ENCODE measurements at places on chromosomes 1 and 21.

- DNase-seq, result no peak
These were observed 3.4 kb downstream of the ZNF326 start for GRCh38 chr1:89998306-89998705.

DNA sequence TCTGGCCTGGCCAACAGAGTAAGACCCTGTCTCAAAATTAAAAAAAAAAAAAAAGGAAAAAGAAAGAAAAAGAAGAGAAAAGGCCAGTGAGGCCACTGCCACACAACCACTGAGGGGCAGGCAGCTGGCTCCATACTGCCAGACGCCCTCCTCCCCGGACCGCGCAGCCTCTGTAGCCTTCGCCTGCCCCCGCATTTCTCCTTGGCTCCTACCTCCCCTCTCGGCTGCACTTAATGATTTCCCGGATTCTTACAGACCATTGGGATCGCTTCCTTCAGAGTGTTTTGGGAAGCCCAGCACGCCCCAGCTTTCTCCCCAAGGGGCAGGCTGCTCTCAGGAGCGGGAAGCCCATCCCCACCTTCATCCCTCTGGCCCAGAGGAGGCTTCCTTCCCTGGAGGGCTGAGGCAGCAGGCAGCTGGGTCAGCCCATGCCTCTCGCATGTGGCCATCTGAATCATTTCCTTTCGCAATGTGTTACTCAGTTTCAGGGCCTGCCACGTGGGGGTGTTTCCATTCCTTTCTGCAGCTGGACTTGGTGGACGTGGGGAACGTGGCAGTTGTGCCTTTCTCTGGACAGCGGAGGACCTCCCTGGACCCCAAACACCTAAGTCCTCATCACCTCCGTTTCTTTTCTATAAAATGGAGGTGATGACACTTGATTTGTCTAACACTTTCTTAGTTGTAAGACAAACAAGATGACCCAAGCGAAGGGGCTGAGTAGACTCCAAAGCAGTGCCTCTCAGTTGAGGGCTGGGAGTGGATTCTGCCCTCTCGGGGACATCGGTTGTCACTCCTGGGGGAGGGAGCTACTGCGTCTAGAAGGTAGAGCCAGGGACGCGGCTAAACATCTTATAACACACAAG lies 2.3 kb downstream of the SLC2A5 start:
- no peak for DNase-seq

GRCh38 chr1:83026745-83027144 lies 972.2 kb downstream of the TTLL7 start:
- no peak for DNase-seq

DNA sequence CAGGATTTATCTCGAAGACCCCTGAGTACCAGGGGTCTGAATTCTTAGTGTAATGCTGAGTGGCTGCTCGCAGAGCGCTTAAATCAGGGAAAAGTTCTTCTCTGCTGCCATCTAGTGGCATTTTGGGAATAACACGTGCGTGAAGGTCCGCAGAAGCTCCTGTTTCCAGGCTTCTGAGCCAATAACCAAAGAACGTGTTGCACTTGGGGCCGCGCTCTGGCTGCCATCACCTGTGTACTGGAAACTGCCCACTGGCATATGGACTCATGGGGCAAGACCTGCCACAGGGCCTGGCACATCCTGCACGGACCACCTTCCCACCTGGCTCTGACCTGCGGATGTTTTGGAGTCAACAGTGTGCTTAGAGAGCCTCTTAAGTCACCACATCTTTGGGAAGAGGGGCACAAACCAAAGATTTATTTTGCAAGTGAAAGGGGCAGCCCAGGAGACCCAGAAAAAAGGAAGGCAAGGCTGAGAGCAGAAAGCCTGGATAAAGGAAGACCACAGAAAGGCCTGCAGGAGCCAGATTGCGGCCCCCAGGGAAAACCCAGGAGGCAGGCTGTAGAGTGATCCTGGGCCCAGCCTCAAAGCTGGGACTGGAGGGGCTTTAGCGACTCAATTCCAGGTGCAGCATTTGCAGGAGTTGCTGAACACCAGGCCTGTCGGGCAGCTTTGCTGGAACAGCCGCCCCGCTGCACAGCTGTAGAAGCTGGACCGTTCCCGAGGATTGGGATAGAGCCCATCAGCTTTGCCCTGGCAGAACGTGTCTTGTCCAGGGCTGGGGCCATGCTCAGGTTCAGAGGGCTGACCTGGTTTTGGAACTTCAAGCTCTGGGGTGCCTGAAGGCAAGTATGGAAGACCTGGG lies 13.0 kb downstream of the CHIT1 start:
- peak; percentile 57 for DNase-seq

- DNase-seq, result no peak
These were observed 174.0 kb upstream of the ATP1B1 start for GRCh38 chr1:168932539-168932938.

GRCh38 chr1:112446411-112446810 lies 50.4 kb downstream of the CTTNBP2NL start:
- DNase-seq, result no peak

DNA sequence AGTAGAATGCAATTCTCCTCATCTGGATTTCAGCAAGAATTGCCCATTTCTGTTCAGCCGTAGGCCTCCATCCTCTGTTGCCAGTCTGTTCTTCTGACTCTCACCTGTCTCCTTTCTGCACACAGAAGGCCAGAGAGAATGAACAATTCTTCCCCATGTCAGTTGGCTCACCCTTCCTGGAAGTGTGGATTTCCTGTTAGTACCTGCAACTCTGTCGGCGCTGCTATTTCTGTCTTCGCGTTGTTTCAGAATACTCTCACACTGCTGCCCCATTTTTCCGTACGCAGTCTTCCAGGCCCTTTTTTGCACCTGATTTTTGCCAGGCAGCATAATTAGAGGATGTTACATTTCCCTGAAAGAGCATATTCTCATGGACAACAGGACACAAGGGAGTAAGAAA lies 200.7 kb downstream of the FGGY start:
- no peak for DNase-seq

DNA sequence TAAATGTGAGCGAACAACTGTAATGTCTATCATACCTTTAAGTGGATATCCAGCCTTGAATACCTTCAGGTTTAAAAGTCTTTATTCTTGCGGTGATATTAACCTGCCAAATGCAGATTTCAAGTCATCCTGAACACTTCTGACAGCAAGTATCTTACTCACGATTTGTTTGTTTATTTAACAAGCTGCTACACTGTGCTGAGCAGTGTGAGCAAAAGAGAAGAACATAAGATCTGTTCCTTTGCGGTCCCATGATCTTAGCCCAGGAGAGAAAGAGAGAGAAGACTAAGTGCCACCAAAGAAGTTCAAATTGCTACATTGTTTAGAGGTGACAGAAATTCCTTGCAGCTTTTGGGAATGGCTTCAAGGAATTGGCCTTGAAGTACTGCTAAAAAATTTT lies 9.5 kb upstream of the IL24 start:
- no peak for DNase-seq

- DNase-seq, result no peak
These were observed 162.7 kb upstream of the COL6A1 start for GRCh38 chr21:45818904-45819285.

- no peak for DNase-seq
These were observed 258.3 kb downstream of the TOMM20 start for GRCh38 chr1:234870020-234870981.

DNA sequence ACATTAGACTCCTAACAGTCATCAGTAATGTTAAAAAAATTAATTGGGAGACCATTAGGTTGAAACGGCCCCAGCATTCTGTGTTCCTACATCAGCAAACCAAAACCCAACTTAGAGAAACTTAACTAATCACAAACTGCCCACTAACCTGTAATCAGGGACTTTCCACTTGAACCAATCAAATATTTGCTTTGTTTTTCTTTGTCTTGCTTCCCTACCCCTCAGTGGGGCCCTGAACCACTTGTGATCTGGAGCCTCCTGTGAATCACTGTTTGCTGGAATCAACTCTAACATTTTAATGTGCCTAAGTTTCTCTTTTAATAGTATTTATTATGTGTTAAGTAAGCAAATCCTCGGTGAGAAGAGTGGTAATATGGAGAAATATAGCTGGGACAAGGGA lies 64.0 kb downstream of the ABCA4 start:
- no peak for DNase-seq

- DNase-seq, result no peak
These were observed 16.4 kb downstream of the EPHA8 start for GRCh38 chr1:22579541-22580155.

GRCh38 chr1:15649937-15650336 lies 32.7 kb downstream of the DDI2 start:
- DNase-seq, result no peak

GRCh38 chr1:225635649-225636048 lies 17.3 kb downstream of the ENAH start:
- DNase-seq, result no peak

DNA sequence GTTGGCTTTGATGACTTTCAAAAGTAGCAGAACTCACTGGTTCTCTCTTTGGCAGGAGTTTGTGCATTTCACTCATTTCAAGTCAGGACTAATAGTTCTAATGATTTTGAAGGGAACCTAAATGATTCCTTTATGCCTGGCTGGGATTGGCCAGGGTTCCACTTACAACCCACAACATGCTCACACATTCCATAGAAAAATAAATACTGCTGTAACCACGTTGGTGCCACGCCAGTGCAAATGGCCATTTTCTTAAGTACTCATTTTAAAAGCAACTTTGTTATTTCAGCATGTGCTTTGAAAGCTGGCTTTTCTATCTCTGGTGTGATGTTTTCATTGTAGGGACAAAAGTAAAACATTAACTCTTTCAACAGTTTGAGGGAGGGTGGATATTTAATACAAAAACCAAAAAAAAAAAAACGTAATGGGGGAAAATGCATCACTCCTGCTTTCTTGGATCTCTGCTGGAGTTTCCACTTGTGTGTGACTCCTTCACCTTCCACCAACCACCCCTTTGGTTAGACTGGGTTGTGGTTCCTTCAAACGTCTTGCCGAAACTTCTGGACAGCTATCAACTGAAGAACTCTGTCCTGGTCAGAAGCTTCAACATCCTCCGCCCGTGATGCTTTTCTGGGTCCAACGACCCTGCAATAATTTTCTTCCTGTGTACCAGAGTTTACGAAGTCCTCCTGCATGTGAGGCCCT lies 300.4 kb upstream of the RUNX1 start:
- no peak for DNase-seq

DNA sequence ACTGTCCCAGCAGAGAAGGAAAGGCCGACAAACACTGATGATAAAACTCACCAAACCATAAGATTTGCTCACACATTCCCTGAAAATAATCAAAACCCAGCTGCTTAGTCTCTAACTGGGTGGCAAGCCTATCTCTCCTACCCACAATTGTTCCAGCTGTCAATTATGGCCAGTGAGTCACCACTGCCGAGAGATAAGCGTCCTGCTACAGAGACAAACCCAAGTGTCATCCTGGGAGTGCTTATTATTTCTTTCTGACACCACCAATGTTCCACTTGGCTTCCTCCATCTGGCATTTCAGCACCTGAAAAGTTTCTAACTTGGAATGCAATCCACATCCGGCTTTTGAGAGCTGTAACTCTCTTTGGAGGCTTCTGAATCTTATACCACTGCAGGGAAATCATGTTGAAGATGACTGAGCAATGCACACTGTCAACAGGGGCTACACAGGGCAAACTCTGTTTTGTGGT lies 51.5 kb upstream of the VAV3 start:
- no peak for DNase-seq

- no peak for DNase-seq
These were observed 12.7 kb downstream of the AKIRIN1 start for GRCh38 chr1:39003794-39004193.

GRCh38 chr21:28793043-28793442 lies 199.6 kb downstream of the LTN1 start:
- DNase-seq, result no peak

GRCh38 chr1:234163267-234163919 lies 209.9 kb upstream of the COA6 start:
- no peak for DNase-seq

DNA sequence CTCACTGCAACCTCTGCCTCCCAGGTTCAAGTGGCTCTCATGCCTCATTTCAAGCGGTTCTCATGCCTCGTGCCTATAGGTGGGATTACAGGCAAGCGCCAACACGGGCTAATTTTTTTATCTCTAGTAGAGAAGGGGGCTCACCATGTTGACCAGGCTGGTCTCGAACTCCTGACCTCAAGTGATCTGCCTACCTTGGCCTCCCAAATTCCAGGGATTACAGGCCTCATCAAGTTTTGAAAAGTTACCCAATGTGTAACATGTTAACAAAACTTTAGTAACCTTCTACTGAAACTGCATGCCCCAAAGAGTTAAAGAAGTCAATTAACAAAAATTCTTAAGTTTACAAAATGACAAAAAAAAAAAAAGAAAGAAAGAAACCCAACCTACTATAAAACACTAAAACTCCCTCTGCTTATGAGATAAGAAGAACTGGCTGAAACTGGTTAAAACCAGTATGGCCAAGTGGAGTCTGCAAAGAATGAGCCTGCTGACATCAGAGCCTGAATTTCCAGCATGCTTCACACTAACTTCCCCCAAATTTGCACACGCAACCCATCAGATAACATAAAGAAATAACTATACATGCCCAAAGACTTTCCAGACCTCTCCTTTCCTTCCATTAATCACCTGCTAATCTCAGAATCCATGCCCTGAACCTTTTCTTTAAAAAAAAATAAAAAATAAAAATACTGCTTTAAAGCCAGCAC lies 25.5 kb upstream of the PSMG1 start:
- no peak for DNase-seq

DNA sequence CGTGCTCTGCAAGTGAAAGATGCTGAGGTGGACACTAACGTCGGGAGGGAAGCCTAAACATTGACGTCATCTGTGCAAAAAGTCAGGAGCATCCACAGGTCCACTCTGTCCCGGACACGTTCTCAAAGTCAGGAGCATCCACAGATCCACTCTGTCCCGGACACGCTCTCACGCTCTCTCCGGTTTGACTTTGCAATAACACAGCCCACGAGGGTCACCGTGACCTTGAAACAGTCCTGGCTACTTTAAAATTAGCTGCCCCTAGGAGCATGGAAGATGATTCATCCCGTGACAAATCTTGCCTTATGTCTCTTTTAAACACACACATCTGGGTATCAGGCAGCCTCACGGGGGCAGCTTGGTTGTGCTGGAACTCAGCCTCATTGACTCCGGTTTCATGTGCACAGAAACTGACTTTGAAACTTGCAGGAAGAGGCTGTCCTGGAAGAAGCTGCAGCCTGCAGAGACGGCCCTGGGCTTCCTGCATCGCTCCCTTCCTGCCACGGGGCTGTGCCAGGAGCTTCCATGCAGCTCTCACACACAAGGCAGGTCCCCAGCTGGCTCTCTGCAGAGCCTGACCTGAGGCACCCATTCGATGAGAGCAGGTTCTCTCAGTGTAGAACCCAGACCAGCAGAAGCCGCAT lies 18.1 kb upstream of the COL18A1 start:
- no peak for DNase-seq

- no peak for DNase-seq
These were observed 10.7 kb downstream of the HMGN2 start for GRCh38 chr1:26482921-26483320.

DNA sequence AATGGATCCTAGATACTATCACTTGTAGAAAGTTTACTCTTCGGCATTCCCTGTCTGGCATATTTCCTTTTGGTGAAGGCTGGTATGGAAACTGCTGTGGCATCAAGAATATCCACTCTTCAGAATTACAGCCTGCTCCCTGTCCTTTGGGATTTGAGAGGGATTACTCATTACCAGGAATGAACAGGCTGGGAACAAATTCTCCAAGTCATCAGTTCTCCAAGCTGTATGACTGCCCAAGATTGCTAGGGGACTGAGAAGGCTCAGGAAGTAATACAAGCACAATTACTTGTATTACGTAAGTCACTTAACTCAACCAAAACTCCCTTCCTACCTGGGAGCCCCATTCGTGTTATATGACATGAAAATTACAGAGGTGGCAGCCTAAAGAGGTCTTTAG lies 49.6 kb downstream of the CD58 start:
- DNase-seq, result no peak

Measured in NCI-H2029 (cell line).